SK-N-SH (cell line): ENCODE measurements at places on chromosomes 6 and 20.

GRCh38 chr6:169677096-169677495 is 24.7 kb downstream of the WDR27 start:
- no peak for DNase-seq

DNA sequence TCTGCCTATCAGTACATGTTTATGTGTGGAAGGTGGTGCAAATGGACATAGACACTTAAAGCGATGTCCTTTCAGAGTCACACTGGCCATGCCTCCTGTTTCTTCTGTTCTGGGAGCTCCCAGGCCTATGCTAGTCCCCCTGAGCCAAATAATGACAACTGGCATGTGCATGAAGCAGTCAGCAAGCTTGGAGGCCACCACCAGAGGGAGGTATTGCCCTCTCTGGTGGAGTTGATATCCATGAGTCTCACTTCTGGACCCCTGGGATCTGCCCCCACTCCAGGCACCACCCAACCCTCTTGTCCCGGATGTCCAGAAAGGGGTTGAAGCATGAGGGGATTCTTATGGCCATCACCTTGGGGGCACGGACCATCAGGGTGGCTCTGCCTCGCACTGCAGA is 172.2 kb downstream of the AIG1 start:
- peak; percentile 37 for DNase-seq

DNA sequence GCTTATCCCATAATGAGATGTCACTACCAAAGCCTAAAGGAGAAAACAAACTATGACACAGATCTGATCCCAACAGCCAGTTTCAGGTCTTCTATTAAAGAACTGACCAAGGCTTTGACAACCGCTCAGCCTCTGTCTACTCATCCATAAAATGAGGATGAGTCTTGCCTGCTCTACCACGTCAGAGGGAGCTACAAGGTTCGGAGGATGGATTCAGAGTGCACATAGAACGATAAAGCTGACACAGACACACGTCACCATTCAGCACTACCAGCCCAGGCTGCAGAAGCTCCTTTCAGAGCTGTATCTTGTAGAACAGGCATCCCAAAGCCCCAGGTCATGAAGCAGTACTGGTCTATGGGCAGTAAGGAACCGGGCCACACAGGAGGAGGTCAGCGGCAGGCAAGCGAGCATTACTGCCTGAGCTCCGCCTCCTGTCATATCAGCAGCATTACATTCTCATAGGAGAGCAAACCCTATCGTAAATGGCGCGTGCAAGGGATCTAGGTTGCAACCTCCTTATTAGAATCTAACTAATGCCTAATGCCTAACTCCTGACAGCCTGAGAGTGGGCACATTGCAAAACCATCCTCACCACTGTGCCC is 25.1 kb downstream of the KIF16B start:
- DNase-seq, result no peak

DNA sequence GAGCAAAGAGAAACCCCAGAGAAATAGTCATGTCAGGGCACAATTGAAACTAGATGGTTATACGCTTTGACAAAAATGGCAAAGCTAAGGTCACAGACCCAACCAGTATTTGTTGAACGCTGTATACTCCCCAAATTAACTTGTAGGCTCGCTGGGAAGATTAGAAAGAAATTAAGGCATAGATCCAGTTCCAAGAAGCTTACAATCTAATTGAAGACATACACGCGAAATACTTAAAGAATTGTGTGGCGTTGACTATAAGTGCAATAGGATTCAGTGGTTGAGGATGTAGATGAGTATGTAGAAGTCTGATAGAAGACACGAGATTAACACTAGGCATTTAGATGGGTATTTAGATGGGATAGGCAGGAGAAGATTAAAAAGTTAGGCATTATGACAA is 525 bp downstream of the FAM229B start:
- DNase-seq, result no peak

- DNase-seq, result peak; percentile 68
Observed at GRCh38 chr20:53943522-53944291, 126.7 kb downstream of the BCAS1 start.

DNA sequence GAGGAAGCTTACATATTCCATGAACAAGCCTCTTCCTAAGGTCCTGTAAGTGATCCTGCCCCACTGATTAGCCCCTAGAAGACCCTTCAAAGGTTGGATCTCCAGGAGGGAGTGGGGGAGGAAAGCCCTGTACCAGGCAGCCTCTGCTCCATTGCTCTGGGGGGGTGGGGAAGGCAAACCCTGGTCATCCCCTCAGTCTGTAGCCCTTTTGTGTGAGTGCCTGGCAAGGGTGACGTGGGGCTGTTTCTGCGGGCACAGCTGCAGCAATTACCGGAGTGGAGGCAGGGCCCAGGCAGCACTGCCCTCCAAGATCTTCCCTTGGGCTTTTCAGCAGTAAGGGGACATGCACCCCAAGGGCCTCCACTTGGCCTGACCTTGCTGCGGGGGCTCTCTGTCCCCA is at the start of gene MOG:
Gene MOG, plus strand, starts transcription at position 295 of the 400 bp plus-strand sequence. CDS start 118 bp downstream, outside the sequence.
- DNase-seq, result no peak
